Heart left ventricle (tissue), 16 donors: ENCODE measurements at places on chromosomes 16 and 17. TPM values are rescaled to one million over a fixed set of nuclear protein-coding genes. Genes with fewer than 3 reads are reported as not detected.

SEZ6L2 gene
- 1.6 TPM for total RNA-seq

- DNase-seq, result no peak
Measured at GRCh38 chr17:68319410-68320162, 28.3 kb downstream of the ARSG start.

NME2 gene
- 239 TPM for total RNA-seq

OR1A1 gene
- not detected for total RNA-seq

DNA sequence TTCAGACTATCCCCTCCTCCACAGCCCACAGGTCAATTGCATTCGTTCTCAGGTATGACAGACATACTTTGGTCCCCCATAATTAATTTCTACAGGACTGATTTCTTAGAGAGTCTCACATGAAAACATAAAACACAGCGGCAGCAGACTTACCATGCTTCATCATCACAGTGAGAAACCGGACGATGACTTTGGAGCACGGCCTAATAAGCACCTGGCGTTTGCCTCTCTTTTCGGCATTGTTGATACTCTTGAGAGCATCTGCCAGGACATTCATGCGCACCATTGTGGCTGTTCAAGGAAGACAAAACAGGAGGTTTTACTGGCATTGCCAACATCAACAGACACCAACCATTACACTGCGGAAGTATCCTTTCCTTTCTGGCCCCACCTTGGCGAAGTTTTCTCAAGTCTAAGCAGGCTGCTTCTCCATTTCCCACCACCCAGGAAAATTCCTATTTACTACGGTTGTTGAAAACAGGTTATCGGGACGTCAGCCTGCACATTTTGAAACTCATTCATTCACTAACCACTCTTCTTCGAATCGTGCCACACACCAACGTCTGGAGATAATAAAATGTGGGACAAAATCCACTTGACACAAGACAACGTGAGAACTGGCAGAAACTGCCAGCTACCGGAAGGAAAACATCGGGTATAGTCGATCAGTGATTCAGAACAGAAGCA, 1.2 kb downstream of the RPS15A start:
- no peak for DNase-seq

GRCh38 chr17:44033861-44034408, 19.2 kb upstream of the TMEM101 start:
- DNase-seq, result no peak

PIK3R6 gene
- 5.4 TPM for total RNA-seq
